ENCODE measurements at places on chromosomes 3 and 15.

DNA sequence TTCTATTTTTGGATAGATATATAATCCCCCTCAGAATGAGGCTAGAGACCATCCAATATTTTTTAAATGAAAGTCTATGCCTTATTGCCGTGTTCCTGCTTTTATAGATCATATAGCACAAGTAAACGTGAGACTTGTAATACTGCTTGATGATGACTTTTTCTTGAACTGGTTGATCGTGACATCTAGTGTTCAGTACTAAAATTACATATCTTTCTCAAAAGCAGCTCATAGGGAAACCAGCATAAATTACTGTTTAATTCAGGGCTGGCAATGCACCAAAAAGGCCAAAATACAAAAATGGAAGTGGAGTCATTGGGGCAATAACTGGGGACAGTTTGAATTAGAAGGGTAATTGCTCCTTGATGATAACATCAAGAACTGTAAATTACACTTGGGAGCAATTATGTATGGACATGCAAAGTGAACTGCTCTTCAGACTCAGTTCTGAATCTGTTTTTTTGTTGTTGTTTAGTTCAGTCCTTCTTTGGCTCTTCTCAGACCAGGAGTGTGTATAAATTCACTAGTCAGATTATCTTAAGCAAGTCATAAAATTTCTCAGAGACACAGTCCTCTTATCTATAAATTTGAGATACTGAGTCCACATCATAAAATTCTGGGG is 325.3 kb downstream of the THSD4 start:
- DNase-seq: no peak

GRCh38 chr3:3665546-3665945 is 133.7 kb upstream of the LRRN1 start:
- no peak for DNase-seq

GRCh38 chr3:74575857-74576256 is 38.6 kb downstream of the CNTN3 start:
- no peak for DNase-seq

DNA sequence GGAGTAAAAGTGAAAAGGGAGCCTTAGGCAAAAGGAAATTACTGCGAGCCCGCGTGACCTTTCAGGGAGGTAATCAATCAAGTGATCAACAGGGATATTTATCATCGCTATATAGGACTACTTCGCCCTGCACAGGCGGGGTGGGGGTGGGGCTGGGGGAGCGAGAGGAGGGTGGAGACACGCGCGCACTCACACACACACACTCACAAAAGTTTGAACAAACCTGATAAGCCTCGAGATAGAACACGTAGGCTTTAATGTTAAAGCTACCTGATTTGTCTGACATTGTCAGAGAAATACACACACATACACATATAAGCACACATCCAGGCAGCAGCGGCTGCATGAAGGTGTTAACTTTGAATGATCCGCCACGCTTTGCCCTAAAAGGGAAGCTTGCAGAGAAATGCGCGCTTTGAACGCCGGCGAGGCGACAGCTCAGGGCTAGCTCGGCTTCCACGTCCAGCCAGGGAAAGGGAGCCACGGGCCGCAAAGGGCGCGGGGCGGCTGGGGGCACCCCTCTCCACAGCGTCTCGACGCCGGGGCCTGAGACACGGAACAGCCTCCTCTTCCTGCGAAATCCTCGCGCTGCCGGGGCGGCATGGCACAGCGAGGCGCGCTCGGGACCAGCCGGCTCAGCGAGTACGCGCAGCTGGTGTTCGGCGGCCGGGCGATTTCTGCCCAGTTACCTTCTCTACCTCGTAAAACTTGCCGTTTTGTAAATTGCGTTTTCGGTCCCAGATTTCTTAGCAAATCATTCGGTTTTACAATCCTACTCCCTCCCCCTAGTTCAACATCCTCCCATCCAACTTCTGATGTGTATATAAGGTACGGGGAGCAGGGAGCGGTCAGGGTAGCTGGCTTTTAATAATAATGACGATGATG is 4.8 kb upstream of the MECOM start:
- DNase-seq: no peak

DNA sequence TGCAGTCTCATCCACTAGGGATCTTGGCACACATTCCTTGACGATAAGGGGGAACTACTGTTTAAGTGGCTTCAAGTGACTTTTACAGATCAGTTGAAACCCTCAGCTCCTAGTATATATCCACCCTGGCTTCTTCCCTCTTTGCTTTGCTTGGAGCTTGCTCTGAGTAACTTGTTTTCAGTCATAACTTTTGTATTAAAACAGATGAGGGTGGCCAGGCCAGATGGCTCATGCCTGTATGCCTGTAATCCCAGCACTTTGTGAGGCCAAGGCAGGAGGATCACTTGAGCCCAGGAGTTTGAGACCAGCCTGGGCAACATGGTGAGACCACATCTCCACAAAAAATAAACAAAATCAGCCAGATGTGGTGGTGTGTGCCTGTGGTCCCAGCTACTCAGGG is 42.4 kb downstream of the EOMES start:
- DNase-seq: no peak

DNA sequence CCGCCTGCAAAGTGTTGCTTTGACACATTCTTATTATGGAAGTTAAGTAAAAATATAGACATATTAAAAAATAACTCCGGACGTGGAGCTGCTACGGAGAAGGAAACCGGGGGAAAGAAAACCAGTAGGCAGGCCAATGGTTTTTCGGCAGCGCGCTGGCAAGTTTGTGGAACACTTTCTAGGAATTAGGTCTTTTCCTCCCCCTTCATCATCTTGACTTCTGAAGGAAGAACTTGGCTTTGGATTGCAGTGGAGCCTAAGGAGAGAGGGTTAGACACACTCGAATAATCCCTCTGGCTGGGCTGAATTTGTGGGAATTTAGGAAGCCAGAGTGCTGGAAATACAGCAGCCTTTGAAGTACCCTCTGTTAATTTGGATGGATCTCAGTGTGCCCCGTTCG is 317 bp downstream of the ROBO2 start:
- DNase-seq: no peak

- no peak for DNase-seq
Observed at GRCh38 chr3:171462224-171462623, 2.0 kb upstream of the TNIK start.

DNA sequence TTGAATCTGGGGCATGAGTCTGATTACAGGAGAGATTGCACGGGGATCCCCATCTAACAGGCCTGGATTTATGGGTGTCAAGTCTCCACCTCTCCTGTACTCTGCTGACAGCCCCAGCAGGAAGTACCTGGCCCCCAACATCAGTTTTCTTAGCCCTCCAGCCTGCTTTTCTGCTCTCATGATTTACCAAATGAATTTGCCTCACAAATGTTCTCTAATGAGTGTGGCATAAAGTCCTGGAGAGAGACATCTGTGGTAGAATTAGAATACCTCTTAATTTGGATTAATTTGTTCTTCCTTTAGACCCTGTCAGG is 60.1 kb downstream of the FNDC3B start:
- no peak for DNase-seq

DNA sequence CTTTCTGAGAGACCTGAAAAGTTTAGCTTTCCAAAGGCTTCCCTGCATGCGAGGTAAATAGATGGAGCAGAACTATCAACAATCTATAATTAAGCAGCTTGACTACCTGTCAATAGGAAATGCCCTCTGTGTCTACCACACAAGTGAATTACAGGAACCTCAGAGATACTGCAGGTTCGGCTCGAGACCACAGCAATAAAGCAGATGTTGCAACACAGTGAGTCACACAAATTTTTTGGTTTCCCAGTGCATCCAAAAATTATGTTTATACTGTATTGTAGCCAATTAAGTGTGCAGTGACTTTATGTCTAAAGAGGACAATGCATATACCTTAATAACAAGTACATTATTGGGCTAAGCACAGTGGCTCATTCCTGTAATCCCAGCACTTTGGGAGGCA is 252.0 kb downstream of the UBE2E2 start:
- DNase-seq: no peak

DNA sequence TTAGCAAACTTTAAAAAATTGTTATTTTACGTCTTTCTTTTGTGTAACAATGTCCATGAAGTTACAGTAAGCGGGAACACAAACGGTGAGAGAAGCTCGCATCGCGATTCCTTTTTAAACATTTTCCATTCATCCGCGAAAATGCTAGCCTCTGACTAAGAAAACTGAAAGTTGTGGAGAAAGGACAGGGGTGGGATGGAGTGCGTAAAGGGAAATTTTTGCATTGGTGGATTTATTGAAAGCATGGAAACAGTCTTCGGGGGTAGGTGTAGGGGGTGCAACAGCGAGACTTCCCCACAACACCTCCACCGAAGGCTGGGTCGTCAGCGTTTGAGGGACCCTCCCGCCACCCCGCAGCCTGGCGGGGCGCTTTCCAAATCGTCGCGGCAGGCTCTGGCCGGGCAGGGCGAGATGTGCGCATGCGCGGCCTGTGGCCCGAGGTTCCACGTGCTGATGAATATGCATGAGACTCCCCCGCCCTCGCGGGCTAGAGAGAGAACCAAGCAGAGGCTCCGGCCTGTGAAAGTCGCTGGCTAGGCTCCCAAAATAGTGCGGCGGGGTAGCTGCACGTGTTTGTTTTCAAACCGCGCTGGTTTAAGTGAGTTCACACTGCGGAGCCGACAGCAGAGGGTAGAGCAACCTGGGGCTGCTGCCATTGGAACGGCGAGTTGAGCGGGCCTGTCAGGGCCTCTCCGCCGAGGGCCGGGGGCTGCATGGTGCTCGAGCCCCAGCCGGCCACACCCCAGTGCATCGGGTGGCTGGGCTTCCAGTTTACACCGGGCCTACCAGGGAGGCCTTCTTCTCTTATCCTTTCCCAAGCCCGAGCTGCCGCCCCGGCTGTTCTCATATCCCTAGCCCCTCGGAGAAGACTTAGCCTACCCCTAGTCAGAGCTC is 9.9 kb downstream of the ZIC1 start:
- DNase-seq: no peak

Measured in stimulated activated CD4-positive, alpha-beta T cell treated with anti-CD3 and anti-CD28 coated beads, Interleukin-12 subunit alpha, Interleukin-12 subunit beta, amount 100 ng/mL, for 4 hours (primary cell).